ENCODE measurements at places on chromosomes 1 and 21.

DNA sequence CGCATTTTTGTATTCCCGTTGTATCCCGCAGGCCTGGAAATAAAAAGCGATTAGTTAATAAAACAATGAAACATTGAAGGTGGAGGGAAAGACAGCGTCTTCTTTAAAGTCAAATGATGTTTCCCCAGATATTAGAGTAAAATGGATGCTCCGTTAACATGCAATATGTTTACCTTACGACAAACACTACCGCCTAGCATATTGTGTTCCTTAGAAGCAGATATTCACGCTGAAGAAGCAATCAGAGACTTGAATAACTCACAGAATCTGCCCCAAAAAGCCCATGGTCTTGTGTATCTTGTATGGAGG is 583 bp upstream of the B4GALT3 start:
- DNase-seq, result no peak

DNA sequence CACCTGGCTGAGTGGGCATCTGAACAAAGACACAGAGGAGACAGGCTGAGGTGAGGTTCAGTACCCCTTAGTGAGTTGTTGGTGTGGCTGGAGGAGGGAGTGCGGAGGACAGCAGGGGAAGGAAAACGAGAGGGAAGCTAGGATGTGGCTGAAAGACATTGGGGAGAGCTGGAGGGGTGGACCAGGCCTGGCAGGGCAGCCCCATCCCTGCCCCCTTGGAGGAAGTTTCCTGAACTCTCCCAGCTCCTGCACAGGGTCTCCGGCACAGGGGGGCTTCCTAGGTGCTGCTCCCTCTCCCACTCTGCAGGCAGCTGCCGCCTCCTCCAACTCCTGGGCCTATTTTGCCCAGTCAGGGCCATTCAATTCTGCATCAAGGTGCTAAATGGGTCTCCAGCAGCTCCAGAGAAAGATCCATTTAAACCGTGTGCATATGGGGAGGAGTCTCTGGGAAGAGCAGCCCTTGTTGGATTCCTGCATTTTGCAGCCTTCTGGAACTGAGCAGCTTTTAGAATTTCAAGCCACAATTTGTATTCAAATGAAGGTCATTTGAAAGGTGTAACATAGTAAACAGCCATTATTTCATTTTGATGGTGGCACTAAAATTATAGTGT is 193.9 kb downstream of the CAMTA1 start:
- DNase-seq, result no peak

DNA sequence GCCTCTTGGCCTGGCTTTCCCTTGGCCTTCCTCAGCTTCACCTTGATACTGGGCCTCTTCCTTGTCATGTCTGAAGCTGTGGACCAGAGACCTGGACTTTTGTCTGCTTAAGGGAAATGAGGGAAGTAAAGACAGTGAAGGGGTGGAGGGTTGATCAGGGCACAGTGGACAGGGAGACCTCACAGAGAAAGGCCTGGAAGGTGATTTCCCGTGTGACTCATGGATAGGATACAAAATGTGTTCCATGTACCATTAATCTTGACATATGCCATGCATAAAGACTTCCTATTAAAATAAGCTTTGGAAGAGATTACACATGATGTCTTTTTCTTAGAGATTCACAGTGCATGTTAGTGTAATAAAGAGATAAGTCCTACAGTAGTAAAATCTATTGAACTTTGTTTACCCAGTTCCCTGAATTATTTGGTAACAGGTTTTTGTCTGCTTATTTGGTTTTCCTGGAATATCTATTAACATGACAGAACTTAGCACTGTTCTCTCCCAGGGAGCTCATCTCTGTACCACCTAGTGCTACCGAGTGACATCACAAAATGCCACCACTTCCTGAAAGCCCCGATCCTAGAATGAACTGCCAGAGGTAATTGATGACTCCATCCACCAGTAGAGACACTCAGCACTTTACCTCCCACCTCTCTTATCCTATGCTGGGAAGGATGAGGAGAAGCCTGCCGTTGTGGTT is 22.2 kb downstream of the UBE2T start:
- no peak for DNase-seq

DNA sequence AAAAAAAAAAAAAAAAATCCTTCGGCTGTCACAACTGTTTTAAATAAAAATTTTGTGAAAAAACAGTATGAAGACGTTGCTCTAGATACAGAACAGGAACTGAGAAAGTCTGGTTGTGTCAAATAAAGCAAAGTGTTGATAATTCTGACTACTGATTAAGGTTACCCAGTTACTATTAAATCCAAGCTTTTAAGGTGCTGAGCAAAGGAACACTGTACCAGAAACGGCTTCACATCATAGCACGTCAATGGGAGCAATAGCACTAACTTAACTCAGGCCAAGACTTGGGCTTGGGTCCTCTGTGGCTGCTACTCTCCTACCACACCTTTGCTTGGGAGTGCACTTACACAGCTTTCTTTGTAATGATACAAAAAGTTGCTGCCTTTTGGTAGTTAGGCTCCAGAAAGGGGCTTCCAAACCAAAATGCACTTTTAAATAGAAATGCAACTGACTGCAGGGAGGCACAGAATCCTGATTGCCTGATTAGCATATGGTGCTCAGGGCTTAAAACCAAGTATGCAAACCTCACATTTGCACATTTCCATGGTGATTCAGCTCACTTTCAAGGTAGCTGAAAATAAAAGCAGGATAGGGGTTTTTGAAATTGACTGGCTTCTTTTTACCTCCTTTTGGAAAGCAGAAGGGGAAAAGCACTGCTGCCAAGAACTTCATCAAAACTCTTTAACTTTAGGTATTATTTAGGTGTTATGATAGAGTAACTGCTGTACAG is 6.3 kb downstream of the MCL1 start:
- no peak for DNase-seq

DNA sequence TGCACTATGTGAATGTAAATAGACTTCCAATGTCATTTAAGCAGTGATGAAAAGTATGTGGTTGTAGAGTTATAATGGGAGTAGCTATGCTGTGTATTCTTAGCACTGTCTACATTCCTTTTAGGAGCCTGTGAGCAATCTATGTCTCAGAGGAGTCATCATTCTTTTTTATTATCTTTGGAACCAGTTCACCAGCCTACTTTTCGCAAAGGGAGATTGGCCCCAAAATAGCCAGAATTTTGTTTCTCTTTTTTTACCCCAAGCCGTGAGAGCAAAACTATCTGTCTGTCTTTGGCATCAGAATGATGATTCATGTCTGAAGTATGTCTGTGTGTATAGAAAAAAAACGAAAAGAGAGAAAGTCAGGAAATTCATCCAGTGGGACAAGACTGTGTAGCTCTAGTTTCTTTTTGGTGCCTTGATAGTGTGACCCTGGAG is 44.2 kb downstream of the OSBPL9 start:
- DNase-seq, result no peak

DNA sequence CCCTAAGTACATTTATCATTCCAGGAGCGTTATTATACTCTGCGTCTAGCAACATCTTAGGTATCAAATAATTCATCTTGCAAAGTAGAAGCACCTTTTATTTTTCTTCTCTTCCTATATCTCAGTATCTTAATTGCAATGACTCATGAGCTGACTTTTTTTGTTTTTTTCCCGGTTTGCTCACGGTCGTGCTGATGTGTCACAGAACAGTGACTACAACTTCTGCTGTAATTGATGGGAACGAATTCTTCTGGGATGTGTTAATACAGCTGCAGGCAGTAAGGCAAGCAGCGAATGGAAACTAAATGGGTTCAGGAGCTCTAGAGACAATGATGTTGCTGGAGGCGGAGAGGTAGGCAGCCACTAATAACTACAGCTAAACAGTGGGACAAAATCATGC is 89.8 kb upstream of the TMPRSS15 start:
- no peak for DNase-seq

DNA sequence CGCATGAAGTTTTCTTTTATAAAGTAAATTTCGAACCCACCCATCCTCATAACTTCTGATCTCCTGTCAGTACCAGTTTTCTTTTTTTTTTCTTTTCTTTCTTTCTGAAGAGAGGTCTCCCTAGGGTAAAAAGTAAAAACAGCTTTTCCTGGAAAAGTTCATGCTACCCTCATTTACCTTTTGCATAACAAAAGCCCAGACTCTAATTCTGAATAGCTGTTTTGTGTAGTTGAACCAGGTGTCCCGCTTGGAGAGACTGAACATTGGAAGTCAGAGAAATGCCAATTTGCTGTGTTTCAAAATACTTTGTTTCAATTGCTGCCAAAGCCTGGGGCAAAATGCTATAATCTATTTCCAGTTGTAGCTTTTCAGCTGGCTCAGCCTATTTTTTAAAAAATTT is 113.7 kb upstream of the RUNX1 start:
- DNase-seq, result no peak

- DNase-seq, result no peak
These were observed 867 bp downstream of the PTGFRN start for GRCh38 chr1:116910379-116911187.

DNA sequence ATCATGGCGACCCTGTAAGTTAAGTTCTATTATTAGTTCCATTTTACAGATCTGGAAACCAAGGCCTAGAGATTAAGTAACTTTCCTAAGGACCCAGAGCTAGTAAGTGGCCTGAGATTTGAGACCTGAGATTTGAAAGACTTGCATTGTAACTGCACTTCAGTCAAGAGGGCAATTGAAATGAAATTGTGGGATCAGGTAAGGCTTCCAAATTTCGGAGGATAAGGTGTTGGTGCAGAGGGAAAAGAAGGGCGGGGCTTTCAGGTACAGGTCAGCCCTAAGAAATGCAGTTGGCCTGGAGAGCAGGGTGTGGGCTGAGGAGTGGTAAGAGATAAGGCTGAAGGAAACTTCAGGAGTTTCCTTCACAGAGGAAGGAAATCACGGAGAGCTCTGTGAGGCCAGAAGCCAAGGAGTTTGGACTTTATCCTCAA is 51.1 kb downstream of the SLC16A1 start:
- no peak for DNase-seq

- no peak for DNase-seq
These were observed 20.0 kb downstream of the MAB21L3 start for GRCh38 chr1:116131170-116131569.

DNA sequence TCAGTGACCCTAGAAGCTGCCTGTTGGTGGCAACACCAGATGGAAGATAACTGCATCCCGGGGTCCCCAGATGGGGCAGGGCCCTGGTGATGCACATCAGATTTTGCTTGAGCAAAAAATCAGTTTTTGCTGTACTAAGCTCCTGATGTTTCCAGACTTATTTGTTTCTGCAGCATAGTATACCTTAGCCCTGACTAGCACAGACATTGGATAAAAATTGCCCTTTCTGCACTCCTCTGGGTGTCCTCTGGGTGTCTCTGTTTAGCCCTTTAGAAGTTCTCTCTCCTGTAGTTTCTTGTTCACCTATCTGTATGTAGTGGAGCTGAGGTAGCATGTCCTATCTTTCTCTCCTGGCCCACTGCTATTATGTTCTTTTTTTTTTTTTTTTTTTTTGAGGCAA is 30.3 kb upstream of the PLA2G2C start:
- no peak for DNase-seq

- DNase-seq, result no peak
These were observed 459 bp downstream of the CAPZB start for GRCh38 chr1:19484798-19485361.

- DNase-seq, result no peak
These were observed 25.2 kb downstream of the IL12RB2 start for GRCh38 chr1:67332653-67333529.

DNA sequence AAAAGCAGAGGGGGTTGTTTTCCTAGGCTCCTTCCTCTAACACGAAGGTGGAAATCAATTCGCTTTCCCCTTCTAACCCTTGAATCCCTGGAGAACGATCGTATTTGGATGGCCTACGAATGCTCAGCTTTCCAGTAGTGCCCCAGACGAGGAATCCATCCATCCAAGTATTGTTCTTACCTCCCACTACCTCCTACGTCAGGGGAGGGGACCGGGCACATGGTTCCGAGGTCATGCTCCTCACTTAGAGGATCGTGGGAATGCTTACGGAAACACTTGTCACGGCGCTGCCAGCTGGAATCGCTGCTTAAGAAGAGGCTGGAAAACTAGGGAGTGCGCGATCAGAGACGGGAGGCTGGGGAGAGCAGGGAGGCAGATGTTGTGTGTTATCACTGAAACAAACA is 47.4 kb downstream of the CAPZB start:
- no peak for DNase-seq

DNA sequence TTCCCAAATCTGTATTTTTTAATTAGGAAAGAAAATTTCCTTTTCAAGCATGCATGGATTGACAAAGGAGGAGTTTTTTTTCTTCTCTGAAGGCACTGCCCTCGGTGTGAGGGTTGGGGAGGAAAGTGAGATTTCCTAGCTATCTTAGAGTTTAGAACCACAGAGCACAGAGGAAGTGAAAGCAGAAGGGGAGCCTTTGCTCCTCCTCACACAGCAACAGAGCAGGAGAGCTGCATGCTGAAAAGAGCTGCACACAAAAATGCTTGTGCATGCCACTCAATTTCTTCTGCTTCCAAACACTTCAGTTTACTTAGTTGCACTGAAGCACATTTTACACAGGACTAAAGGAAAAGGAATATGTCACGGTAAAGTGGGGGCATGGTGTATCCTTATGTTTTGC is 308.1 kb downstream of the GPATCH2 start:
- DNase-seq, result no peak

DNA sequence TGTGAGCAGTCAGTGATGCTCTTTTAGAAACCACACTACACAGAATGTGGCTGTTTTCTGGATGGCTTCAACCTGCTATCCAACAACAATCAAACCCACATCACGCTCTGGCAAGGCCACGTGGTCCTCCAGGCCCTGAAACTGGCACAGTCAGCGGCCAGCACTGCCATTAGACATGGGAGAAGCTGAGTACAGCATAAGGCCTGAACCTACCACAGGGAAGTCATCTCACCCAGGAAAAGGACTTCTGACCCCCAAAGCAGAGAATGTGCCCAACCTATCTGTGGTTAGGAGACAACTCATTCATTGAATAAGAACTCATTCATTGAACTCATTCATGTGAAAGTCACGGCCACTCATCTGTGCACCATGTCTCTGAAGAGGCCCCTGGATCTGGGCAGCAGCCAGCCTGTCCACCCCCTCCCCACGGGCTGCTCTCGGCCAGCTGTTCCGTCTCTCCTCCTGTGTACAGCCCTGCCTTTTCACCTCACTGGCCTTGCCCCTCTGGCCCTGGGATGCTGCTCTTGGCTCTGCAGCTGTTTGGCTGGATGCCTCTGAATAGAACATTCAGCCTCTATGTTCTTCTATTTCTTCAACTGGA is 41.1 kb downstream of the C1orf198 start:
- DNase-seq, result no peak

GRCh38 chr1:107777664-107778047 is 187.3 kb downstream of the VAV3 start:
- no peak for DNase-seq

DNA sequence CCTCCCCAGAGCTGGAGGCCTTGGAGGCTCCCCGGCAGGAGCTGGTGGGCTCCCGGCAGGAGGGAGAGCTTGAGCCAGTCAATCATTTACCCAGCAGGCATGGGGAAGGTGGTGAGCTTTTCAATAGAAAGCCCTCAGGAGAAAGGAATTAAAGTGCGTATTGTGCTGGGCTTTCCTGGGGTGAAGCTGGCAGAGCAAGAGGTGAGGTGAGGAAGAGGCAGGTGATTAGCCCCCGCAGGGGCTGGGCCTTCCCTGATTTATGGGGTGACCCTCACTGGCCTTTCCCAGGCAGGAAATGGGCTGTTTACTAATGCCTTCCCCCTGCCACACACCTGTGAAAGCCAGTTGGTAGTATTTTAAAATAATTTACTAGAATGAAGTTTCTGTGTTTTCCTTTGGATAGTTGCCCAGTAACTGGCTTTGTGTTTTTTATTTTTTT is 25.8 kb downstream of the CLDN14 start:
- DNase-seq, result no peak

GRCh38 chr21:28604946-28605537 is 387.6 kb downstream of the LTN1 start:
- no peak for DNase-seq
